Left ventricle myocardium inferior (tissue), 1 donor: ENCODE measurements at places on chromosomes 13 and 19. TPM values are rescaled to one million over a fixed set of nuclear protein-coding genes. Genes with fewer than 3 reads are reported as not detected.
A peak's percentile ranks its signal among the peaks of the same experiment; 100 is the strongest.

DNA sequence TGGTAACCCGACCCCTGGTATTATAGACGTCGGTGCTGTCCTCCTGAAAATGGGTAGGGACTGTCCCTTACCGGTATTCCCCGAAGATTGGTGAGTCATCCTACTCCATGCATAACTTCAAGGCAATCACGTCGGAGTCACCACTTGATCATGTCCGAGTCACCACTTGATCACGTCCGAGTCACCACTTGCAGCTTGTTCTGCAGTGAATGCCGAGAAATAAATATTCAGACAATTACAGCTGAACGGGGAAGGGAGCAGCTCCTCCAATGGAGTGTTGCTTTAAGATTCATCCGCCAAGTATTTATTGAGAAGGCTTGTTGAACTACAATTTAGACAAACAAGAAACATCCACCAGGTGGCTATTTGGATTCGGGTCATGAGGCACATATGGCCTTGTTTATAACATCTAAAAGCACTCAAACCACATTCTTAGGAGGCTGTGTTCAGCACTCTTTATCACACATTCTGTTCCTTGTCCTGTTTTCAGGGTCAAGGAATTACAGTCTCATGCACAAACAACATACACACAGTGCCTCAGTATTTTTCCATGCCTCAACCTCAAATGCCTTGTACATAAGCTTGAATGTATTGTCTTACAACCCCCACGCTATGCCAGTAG is 43.1 kb downstream of the ZNF726 start:
- no peak for DNase-seq

GRCh38 chr13:24709186-24709913 is 29.1 kb downstream of the ATP12A start:
- no peak for DNase-seq

Gene TIMM13
- 87.7 TPM for total RNA-seq

DNA sequence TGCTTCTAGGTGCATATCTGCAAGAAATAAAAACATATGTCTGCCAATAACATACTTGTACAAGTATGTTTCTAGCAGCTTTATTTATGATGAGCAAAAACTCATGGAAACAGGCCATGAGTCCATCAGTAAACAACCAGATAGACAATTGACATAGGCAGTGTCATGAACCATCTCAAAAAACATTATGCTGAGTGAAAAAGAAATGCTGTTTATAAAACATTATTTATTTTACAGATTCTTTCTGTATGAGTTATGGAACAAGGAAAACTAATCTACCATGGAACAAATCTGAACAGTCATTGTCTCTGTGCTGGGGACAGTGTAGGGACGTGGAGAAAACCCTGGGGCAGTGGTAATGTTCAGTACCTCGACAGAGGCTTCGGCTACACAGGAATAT is 283.9 kb downstream of the UQCRFS1 start:
- DNase-seq = no peak

DNA sequence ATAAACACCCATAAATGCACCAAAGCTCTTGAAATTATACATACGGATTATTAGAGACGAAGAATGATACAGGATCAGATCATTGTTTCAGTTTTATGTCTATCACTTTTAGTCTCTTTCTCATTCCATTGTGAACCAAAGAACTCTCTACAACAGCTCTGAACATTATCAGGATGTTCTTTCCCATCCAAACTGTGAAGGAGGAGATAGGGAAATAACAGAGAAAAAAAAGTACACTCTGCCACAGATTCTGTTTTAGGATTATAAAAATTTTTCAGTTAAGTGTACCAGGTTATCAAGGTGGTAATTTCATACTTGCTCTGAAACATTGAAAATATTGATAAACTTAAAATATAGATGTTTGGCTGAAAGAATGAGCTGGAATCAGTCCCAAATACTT is 270.9 kb downstream of the MZT1 start:
- DNase-seq = no peak

DNA sequence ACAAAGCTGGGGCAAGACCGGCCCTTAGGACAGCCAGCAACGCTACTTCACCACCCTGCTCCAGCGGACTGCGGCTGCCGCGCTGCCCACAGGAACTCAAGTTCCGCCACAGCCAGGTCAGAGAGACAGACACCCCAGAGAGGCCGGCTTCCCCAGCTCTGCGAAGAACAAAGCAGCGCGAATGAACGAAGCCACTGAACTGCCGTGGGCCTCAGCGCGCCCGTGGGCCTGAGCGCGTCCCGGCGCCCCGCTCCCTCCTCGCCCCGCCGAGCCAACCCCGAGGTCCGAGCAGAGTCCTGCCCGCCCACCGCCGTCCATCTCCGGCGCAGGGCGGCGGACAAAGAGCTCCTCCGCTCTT is 158.4 kb downstream of the RNF17 start:
- no peak for DNase-seq

Gene GIPR
- total RNA-seq = 4.7 TPM

DNA sequence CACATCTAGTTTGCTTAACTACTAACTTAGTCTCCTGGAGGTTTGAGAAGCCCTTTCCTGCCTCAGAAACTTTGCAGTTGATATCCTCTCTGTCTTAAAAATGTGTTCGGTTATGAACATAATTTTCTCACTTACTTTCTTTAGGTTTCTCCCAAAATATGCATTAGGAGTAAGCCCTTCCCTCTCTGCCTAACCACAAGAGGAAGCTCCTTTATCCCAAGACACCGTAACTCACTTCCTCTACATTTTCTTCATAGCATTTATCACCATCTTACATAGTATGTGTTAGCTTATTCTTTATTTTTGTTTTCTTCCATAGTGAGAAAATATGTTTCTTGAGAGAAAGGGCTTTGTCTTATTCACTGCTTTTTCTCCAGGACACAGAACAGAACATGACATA is 952.5 kb upstream of the ATXN8OS start:
- DNase-seq = no peak

- no peak for DNase-seq
Observed at GRCh38 chr19:38044267-38045111, 137.5 kb downstream of the SIPA1L3 start.

Gene NDFIP2
- total RNA-seq = 33.1 TPM

DNA sequence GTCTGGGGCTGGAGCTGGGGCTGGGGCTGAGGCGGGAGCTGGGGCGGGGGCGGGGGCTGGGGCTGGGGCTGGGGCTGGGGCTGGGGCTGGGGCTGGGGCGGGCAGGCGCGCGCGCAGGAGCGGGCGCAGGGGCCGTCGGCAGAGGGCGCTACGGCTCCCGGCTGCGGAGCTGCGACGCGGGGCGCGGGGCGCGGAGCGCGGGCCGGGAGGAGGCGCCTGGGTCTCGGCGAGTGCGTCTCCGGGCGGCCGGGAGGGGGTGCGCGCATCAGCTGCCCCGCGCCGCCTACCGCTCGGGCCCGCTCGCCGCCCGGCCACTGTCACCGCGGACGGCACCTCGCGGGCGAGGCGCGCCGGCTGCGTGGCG is 422 bp upstream of the MTUS2 start:
- DNase-seq = peak; percentile 69

DNA sequence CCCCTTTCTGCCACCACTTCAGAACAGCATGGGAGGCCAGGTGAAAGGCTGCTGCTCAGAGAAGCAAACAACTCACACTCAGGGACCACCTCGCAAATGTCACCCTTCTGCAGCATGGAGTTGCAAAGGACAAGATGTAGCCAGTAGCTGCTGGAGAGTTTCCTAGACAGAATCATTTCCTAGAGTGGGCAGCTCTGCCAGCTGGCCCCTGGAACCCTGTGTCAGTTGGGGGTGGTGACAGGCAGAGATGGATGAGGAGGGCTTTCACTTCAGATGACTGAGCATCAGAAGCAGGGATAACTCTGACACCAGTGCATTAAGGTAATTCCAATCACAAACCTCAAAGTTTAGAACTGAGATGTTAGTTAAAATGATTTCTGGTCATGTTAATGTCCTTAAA is 34.4 kb upstream of the EPHX3 start:
- DNase-seq = no peak

Gene HOMER3
- total RNA-seq = 14.7 TPM

DNA sequence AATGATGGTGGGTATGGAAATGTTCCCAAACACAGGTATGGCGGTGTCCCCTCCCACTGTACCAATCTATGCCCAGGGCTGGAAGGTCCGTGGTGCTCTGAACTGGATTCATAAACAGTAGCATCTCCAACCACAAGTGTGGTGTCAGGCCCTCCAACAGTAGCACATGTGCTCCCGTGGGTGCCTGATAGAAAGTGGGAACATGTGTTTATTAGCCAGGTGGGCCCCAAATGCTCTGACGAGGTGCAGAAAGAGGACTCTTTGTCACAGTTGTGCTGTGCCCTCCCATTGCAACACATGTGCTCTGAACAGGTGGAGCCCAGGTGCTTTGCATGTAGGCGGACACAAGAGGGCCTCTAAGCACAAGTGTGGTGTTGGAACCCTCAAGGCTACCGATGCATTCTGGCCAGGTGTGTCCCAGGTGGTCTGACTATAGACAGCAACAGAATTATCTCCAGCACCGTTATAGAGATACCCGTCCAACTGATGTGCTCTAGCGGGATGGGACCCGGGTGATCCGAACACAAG is 75.4 kb upstream of the ZNF30 start:
- DNase-seq = no peak

Gene BST2
- total RNA-seq = 42.2 TPM
